AML-193 (cell line): ENCODE measurements at places on chromosomes 11 and 22.

GRCh38 chr11:11626128-11626527, 4.3 kb upstream of the GALNT18 start:
- no peak for DNase-seq

DNA sequence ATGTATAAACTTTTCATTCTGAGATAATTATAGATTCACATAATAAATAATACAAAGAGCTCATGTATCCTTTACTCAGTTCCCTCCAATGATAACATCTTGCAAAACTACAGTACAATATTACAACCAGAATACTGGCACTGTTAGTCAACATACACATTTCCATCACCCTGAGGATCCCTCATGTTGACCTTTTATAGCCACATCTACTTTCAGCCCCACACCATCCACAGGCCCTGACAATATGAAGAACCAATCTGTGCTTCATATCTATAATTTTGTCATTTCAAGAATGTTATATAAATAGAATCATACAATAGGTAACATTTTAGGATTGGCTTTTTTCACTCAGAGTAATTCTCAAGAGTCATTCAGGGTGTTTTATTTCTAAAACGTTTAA, 115.5 kb downstream of the MRTFA start:
- DNase-seq, result no peak

GRCh38 chr11:75576499-75576918, 14.5 kb downstream of the SERPINH1 start:
- peak; percentile 33 for DNase-seq

GRCh38 chr11:86673055-86673843, 833 bp upstream of the ME3 start:
- DNase-seq, result peak; percentile 7
